Fibroblast of skin of abdomen (primary cell): ENCODE measurements at places on chromosomes 1 and 21.

DNA sequence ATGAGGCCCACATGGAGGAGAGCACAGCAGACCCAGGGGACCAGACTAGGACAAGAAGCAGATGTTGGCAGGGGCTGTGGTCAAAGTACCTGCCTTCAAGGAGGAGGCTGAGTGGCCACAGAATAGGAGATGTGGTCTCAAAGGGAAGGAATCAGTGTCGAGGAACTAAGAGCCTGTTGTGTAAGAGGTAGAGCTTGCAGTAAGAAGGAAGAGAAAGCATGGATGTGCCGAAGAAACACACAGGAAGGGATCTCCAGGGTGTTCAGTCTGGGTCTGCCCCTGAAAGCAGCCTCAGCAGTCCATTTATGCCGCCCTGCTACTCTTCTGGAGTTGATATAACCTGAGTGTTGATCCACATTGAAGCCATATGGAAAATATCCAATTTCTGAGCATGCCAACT, 83.9 kb downstream of the NID1 start:
- DNase-seq: no peak

GRCh38 chr1:156226116-156226538, 13.3 kb downstream of the PMF1 start:
- DNase-seq: no peak

DNA sequence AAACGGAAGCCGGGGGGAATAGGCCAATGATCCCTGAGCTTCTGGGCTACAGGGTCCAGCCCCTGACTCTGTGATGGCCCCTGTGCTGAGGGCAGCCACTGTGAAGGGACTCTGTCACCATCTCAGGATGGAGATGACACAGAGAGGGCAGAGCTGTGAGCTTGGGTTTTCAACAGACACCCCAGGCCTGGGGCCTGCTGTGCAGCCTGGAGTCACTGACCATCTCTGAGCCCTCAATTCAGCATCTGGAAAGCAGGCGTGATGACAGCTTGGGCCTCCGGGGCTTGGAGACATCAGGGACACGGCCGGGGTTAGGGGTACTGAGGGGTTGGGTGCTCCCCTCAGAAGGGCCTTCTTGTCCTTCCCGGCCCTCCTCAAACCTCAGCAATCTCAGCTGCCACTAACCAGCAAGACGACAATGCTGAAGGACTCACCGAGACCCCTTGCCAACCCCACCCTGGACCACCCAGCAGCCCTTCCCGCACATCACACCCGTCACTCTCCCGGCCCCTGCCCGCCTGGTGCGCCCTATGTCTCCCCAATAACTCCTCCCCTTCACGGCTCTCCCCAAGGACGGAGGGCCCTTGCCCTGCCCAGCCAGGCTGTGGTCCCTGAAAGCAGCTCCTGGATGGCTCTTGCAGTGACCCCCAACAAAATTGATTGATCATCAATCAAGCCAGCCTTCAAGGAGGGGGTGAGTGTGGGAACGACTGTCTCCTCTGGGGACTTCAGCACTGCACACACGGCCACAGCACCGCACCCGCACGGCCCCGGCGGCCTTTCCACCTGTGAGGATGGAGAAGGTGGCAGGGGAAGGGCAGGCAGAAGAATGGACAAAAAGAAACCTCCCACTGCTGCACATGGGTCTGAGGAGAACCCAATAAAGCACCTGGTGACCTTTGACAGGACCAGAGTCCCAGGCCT, 4.3 kb downstream of the MEGF6 start:
- no peak for DNase-seq

DNA sequence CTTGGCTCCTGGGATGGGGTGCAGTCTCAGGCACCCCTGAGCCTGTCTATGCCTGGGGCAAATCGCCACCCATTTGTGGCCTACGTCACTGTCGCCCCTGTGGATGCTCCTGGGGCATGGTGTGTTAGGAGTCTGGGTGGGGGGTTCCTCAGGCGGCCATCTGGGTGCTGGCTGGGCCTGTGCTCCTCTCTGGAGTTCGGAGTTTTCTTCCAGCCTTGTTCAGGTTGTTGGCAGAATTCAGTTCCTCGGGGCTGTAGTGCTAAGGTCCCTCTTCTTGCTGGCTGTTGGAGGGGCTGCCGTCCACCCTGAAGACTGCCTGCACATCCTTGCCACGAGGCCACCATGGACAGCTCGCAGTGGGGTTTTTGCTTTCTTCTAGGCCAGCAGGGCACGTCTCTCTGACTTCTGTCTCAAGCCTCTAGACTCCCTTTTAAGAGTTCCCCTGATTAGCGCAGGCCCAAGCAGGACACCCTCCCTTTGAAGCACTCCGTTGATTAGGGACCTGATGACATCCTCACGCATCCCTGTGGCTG, 86.7 kb upstream of the C1orf174 start:
- DNase-seq: no peak

DNA sequence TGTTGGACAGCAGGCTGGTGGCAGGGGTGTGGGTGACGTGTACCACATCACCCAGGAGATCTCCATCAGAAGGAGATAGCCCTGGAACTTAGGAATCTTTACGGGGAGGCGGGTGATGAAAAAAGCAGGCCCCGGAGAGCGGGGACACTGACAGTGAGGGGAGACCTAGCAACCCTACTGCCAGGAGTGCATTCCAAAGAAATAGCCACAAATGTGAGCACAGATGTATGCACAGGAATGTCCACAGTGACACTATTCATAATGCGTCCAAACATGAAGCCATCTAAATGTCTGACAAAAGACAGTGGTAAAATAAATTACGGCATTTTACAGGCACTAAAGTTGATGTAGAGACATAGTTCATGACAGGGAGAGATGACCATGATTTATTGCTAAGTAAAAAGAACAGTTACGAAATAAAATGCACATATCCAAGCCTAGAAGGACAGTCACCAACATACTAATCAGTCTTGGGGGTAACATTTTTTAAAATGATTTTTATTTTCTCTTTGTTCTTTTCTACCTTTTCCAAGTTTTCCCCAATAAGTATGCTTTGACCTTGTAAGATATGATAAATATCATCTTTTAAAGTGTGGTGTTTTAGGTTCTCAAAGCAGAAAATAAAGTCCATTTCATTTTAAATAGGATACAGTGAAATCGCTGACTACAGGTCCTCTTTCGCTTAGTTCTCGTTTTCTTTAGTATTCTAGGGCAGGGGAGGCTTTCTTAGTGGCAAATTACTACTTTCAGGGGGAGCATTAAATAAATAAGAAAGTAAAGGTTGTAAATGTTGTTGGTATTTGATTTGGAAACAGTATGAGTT, 21.3 kb downstream of the CD247 start:
- no peak for DNase-seq
